ENCODE measurements at places on chromosomes 1 and 21.

GRCh38 chr1:181155339-181155738, 66.8 kb downstream of the IER5 start:
- no peak for DNase-seq

DNA sequence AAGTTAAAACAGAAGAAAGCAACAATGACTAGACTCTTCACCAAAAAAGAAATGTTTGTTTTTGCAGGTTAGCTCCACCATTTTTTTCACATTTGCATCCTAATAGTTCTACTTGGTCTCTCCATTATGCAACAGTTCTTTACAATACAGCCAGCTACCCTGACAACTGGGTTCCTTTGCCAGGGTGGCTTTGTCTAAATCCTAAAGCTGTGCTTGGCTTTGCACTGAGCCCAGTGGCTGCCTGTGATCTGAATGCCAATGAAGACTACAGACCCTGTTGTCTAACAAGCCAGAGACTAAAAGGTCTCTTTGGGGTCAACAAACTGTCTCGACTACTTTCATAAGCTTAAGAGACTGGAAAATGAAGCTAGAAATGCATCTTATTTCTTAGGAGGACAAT, 112.0 kb downstream of the AKT3 start:
- DNase-seq = no peak

GRCh38 chr1:91643431-91643830, 142.8 kb downstream of the CDC7 start:
- no peak for DNase-seq

DNA sequence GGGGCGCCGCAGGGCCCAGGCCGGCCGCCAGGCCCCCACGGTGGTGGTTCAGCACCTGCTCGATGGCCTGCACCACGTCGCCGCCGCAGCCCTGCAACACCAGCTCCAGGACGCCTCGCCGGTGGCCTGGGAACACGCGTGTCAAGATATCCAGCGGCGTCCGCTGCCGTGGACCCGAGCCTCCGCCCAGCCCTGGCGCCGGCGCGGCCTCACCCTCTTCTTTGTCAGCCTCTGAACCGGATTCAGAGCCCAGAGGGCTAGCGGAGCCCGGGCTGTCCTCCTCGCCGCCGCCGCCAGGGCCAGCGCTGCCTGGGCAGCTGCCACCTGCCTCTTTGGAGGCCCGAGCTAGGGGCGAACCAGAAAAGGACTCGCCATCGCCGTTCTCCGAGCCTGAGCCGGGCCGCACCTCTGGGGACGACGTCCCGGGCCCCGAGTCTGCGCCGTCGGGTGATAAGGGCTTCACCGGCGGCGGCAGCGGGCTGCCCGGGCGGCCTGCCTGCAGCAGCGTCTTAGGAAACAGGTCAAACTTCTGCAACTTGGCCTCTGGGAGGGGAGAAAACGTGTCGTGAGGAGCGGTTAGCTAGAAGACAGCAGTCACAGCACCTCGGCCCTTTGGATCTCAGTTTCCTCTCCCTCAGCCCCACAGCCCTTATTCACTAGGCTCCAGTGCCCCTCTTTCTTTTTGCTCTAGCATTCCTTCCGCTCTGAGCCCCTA, 3.9 kb downstream of the DMRTA2 start:
- no peak for DNase-seq

DNA sequence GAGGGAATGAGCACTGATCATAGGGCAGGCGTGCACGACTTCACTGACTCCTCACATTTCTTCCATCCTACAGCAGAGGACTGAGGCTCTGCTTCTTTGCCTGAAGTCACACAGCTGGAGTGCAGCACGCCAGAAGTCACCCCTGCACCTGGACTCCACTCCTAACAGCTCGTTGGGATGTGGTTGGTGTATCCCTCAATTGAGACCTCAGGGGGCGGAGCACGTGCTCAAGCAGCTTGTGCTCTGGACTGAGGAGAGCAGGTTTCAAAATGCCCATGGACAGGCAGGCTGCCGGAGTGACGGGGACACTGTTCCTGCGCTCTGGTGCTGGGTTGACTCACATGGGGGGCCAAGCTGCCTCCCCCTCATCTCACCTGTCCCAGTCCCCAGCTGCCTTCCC, 13.9 kb downstream of the CHIT1 start:
- no peak for DNase-seq

GRCh38 chr1:80520949-80521348, 1279.8 kb upstream of the ADGRL2 start:
- DNase-seq = no peak

DNA sequence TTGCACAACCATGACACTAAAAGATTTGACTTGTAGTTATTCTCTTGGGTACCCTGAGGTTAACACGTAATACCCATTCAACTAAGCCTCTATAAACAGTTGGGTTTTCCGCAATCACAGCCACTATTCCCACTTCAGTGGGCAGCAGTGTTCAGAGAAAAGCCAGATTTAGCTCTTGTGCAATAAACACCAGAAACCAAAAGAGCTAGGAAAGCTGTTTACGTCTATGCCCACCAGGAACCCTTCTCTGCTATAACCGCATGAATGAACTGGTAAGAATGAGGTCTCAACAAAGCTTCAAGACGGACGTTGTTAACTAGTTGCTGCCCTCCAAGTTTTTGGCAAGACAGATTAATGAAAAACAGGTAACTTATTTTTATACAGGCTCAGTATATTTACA, 101.3 kb downstream of the SLC45A1 start:
- DNase-seq = no peak

DNA sequence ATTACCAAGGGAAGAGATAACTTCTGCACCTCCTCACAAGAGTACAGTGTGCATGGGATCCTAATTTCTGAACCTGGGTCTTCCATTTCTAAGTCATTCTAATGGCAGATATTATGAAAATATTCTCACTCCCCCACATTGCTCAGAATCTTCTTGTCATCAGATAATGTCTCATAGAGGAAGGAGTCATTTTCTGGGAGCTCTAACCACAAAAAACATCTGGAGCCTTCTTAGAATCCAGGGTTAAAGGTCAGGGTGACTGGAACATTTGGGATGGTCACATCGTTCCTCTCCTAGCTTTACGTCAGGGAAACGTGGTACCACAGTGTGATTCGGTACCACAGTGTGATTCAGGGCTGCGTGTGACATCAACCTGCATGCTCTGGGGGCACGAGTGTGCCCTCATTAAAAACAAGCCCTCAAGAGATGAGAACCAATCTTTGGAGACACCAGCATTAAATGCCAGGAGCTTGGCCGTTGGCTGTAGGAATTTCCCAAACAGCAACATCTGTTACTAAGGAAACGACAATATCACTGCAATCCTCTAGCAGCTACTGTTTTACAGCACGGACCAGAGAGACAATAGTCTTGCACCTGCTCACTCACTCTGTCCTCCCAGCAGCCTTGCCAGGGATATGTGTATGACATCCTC, 179.1 kb downstream of the PSMG1 start:
- no peak for DNase-seq

- DNase-seq = no peak
Measured at GRCh38 chr1:198909973-198910372, 271.1 kb downstream of the PTPRC start.

GRCh38 chr1:204902671-204903070, 32.0 kb downstream of the NFASC start:
- DNase-seq = no peak

GRCh38 chr1:60169206-60169605, 95.6 kb upstream of the C1orf87 start:
- no peak for DNase-seq

DNA sequence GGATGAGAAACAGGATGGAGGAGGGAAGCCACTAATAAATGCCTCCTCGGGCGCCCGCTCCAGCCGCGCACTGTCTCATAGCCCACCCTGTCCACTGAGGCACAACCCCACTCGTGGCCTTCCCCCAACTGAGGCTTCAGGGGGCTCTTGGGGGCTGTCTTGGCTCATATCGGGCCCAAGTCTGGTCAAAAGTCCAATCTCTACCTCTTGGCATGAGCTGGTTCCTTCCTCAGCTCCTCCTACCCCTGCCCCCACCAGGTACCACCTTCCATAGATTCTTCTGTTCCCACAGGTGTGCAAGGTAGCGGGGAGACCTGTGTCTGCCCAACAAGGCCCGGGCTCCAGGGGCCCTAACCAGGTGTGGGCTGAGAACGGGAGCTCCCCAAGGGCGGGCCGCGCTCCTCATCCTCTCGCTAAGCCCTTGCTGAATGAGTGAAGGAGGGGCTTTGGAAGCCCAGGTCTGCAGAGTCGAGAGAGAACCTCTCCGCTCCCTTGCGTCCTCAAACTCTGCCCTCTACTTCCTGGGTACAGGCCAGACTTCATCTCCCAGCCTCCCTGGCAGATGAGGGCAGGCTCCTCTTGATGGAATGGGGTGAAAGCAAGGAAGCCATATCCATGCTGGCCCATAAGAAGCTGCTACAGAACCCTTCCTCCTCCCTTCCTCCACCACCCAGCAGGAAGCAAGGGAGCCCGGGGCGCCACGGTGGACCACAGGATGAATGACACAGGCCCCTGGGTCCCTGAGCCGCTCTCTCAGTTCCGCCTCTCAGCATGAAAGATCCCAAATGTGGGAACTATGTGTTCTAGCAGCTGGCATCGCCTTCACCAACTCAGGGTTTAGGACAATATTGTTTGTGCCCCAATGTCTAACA, 74.7 kb downstream of the PSMG1 start:
- DNase-seq = no peak

GRCh38 chr1:212267460-212267859, 17.8 kb upstream of the PPP2R5A start:
- no peak for DNase-seq

DNA sequence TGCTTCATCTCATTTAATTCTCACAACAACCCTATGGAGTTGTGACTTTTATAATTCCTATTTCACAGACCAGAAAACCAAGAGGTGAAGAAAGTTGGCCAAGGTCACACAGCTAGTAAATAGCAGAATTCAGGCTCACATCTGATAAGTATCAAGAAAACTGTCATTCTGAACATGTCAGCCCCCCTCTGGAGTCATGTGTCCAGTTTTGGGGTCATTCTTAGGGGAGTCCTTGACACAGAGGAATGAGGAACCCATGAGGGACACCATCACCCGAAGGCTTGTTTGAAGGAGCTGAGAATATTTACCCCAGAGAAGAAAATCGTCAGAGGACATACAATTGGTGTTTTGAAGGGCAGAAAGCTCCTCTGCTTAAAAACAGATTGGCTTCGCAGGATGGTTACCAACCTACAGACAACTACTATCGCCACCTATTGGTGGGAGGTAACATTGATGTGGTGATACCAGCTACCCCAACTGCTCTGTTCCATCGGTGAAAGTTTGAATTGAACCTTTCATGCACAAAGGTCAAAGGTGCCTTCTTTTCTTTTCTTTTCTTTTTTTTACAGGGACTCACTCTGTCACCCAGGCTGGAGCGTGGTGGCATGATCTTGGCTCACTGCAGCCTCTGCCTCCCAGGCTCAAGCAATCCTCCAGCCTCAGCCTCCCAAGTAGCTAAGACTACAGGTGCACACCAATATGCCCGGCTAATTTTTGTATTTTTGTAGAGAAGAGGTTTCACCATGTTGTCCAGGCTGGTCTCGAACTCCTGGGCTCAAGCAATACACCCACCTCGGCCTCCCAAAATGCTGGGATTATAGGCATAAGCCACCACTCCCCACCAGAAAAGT, 31.3 kb downstream of the NCMAP start:
- peak; percentile 26 for DNase-seq

GRCh38 chr21:35651196-35651595, 409.1 kb downstream of the SETD4 start:
- DNase-seq = no peak

DNA sequence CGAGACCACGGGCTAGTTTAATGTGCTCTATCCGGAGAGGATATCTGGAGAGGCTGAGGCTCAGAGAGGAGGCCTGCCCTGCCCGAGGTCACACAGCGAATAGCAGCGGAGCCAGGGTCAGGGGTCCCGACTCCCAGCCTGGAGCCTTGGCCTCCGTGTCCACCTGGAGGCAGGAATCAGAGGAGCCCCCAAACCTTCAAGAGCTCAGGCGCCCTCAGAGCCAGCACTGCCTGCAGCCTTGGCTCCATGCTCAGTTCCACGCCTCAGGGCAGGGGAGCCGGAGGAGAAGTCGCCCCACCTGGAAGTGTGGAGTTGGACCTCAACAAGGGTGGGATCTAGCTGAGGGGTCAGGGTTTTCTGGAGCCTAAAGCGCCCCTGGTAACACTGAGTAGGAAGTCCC, 2.0 kb upstream of the ASCL5 start:
- DNase-seq = no peak

DNA sequence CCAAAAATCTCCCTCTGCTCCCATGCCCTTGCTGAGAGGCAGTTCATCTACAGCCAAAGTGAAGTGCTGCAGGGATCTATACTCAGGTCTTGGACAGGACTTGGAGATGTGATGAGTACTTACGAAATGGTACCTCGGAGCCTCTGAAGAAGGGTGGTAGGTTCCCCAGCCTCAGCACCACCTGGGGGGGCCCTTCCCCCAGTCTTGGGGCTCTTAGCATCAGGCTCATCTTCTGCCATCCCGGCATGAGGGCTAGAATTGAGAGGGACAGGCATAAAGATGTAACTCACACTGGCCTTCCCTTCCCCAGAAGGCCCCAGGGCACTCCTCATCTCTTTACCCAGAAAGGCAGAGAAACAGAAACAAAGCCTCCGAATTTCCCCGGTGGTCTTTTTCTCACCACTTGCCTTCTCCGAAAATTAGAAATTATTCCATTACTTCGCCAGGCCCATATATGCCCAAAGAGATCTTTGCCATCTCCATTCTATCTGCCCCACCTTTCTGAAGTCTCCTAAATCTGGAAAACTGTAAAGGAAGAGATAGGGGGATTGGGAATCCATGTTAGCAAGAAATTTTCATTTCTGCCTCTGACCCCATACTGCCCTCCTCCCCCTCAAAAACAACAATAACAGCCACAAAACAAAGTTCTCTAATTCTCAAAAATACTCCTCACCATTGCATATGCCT, 827 bp downstream of the RFX5 start:
- DNase-seq = no peak

- no peak for DNase-seq
Measured at GRCh38 chr1:160575112-160575664, 4.1 kb downstream of the CD84 start.

DNA sequence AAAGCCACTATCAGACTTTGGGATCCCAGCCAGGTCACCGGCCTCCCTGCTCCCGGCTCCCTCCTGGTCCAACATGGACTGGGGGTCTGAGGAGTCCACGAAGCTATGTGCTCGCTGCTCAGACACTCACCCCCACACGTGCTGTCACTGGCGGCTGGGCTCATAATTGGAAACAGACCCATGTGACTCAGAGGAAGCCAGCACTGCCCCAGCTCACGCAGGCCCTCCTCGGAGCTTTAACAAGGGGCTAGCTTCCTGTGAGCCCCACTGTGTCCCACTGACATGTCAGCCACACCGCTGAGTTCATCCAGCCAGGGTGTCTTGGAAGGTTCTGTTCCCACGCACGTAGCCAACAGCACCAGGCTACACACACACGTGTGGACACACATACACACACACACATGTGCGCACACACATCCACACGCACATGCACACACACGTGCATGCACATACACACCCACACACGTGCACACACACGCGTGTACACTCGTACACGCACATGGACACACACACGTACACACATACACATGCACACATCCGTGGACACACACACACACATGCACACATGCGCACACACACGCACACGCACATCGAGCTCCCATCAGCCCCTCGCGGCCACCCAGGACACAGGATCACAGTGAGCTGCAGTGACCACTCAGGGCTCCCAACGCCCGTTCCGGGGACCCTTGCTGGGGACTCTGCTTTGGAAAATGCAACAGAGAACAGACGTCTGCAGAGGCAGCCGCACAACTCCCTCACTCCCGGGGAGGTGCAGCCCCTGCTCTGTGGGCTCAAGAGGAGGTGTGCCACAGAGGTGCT, 18.4 kb upstream of the COL6A2 start:
- DNase-seq = no peak
